NCI-H2029 treated with DMSO at 0.1 percent for 48 hours (cell line): ENCODE measurements at places on chromosomes 4 and X.

GRCh38 chr4:22962295-22962694 is 269.6 kb downstream of the GBA3 start:
- no peak for DNase-seq

GRCh38 chr4:36568575-36568974 is 287.2 kb downstream of the DTHD1 start:
- no peak for DNase-seq

DNA sequence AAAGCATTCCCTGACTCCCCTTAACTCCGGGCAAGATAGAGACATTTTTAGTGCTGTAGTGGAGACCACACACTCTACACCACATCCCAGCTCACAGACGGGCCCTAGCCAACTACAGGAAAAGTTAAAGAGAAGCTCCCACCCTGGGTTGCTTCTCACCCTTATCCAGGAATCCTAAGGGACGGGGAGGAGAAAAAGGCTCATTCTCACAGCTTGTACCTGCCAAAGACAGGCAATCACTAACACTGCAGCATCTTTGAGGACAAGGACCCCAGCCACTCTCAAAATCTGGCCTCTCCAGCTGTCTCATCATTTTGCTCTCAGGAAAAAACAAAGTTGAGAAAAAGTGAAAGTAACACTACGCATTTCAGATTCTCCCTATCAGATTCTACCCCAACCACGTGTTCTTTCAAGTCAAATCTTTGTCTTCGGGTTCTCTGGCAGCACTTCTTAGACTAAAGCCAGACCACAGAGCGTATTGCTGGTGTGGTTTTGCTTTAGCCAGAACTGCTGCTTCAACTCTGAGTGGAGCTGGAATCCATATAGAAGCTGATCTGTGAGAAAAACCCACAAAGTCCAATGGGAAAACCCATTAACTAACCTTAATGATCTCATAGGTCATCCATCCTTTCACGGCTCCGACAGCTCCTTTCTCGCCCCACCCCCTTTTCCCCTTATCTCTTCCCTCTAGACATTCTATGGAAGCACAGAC is 605.9 kb upstream of the DIPK2B start:
- no peak for DNase-seq

DNA sequence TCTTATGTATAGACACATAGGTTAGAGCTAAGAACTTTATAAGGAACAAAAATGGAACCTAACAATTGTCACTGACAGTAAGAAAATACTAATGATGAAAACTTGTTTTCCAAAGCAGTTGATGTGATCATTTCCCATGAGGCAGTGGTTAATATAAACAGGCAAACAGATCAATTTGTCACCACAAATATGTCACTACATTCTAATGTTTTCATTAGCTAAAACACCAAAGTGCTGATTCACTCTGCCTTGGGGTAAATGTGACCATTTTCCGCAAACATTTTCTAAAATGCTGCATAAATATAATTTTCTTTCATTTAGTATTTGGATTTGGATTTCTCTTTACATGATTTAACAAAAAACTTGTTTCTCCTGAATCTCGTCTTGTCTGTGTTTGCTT is 408.9 kb upstream of the CTSO start:
- DNase-seq = no peak

GRCh38 chr4:24322995-24323394 is 261.4 kb downstream of the DHX15 start:
- DNase-seq = no peak

DNA sequence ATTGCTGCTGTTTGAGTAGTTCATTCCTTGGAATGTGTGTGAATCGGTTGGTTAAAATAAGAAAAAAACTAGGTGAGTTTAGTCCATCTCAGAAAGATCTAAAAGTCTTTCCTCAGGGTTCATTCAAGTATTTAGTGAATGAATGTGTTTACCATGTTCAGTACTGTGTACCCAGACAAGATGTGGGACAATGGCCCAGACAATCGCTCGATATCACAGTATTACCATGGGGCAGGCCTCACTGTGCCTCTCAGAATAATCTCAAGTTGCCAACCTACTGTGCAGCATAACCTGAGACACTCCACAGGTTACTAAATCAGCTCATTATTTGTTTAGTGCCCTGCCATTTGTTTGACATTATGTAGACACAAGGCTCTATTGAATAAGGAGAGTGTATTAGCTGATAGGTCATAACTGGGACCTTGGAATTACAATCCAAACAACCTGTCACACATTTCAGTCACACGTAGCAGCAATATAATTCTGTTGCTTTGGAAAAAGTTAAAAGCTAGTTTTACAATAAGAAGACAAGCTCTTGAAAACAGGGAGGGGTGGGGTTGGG is 24.9 kb upstream of the AMOT start:
- DNase-seq = no peak

DNA sequence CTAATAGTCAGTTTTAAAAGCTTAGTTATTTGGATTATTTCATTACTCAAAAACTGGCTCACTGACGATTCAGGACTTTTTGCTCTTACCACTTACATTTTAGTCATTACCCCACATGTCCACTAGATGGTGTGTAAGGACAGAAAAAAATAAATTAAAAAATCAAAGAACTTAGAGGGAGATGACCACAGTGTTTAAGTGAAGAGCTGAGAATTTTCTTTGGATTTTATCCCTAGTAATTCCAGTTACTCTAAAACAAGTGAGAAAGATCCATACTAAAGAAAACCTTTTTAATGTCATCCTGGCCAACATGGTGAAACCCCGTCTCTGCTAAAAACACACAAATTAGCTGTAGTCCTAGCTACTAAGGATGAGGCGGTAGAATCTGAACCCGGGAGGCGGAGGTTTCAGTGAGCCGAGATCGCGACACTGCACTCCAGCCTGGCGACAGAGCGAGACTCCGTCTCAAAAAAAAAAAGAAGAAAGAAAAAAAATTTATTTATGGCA is 26.4 kb upstream of the TMPRSS11B start:
- no peak for DNase-seq

DNA sequence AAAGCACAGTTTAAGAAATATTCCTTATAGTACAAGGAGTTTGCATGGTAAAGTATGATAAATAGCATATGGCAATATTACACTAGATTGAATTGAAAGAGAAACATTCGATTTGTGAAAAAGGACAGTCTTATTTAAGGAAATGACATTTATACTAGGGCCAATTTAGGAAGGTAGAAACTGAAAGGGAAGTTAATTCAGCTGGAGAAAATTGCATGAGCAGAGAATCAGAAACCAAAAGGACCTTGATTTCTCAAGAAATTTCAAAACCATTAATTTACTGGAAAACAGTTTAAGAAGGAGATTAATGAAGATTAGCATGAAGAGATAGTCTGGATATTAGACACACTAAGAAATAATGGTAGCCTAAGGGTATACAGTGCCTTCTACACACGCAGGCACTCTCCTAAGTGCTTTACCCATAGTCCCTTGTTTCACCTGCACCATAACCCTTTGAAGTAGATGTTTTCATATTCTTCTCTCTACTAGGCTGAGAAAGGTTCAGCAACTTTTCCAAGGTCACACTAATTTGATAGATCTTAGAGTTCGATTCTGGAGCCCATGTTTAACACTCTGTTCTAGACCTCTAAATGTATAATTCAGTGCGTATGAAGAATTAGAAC is 259.1 kb upstream of the SLIT2 start:
- no peak for DNase-seq

DNA sequence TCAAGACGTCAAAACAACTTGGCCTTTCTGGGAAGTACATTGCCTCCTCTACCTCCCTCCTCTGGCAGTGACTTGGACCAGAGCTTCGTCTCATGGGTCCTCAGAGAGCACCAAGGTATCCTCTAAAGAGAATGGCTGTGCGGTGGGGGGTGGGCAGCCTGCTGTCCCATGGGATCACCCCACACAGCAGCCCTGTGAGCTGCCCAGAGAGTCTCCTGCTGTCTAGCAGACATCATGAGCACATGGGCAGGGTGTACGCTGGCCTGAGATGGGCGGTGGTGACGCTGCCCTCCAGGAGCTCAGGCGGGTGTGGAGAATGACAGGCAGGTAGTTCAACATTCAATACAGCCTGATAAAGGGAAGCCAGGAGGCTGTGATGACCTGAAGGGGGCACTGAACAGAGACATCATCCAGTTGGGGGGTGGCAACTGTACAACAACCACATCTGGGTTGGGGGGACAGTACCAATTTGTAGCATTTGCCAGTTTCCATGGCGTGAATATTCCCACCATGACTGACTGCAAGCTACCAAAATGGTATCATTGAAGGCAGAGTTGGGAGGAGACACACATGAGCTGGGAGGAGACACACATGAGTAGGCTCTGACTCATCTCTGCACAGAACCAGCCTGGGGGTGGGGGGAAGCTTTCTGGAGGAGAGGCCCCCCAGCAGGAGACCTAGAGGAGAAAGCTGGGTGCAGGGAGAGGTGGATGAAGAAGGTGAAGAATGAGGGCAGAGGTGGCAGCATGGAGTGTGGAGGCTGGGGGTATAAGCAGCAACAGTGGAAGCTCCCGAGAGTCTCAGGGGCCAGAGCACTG is 35.9 kb downstream of the C4orf50 start:
- DNase-seq = no peak

DNA sequence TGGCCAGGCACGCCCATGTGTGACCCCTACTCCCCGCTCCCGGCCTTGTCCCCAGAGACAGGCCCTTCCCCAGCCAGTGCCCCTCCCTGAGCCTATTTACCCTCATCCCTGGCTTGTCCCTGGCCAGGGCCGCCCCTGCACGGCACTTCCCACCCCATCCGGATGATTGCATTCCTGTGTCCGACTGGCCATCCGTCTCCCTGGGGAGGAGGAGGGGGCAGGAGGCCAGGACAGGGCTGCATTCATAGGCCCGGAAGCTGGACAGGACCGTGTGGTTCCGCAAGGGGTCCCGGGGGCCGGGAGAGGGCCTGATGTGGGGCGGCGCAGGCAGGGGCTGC is 22.8 kb downstream of the CTBP1 start:
- DNase-seq = no peak

GRCh38 chrX:10518073-10518472 is 102.3 kb downstream of the MID1 start:
- DNase-seq = no peak

DNA sequence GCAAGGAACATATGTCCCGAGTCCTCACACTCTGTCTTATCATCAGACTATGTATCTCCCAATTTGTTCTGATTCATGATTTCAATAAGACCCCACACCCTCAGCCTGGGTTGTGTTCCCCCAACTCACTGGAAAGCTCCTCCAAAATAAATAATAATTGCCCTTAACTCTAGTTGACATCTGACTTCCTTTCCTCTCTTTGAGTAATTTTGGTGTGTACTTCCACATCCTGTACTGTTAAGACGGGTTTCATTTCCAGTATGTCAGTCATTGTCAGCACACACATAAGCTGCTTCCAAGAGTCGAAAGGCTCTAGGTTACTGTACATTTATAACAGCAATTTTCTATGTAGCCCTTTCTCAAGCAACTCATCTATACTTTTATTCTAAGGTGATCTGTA is 52.2 kb upstream of the C1QTNF7 start:
- DNase-seq = no peak
